ENCODE measurements at places on chromosomes 12 and 14.

GRCh38 chr12:49364989-49365388, 2.3 kb upstream of the SPATS2 start:
- DNase-seq = no peak

DNA sequence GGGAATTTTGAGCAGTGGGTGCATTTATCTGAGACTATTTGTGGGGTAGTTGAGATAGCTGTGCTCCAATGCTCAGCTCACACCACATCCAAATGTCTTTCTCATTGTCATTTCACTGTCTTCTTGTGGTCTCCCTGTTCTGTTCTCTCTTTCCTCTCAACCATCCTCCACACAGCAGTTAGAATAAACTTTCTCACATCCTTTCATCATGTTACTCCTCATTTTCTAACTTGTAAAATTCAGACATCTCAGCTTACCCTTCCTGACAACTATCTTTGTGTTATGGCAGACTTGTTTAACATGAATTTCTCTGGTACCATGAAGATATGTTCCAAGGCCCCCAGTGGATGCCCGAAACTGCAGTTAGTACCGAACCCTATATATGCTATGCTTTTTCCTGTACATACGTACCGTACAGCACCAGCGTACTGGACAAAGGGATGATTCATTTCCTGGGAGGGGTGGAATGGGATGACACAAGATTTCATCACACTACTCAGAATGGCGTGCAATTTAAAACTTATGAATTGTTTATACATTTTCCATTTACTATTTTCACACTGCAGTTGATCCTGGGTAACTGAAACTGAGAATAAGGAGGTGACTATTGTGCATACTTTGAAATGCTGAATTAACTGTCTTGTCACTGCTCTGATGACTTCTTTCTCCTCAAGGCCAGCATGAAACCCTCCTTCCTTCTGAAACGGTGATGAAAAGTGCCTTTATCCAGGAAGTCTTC, 177.1 kb upstream of the SLC38A2 start:
- DNase-seq = no peak

- DNase-seq = no peak
Observed at GRCh38 chr12:84397846-84398245, 514.8 kb downstream of the SLC6A15 start.

DNA sequence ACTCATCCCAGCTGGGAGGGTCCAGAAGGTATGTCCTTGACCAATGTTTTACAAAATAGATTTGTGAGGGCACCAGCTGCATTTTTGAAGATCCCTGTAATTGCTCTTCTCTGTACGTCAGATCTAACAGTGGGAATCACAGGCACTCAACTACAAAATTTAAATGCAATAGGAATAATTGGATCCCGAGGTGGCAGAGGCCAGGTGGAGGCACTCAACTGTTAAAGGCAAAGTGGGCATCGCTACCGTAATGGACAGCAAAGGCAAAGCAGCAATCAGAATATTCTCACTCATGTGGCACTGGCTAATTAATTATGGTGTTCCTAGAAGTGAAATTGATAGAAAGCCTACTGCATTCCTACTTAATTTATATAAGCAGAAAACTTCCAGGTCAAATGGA, 27.9 kb upstream of the PSMC1 start:
- no peak for DNase-seq

- DNase-seq = no peak
Observed at GRCh38 chr12:1702713-1703112, 11.8 kb downstream of the ADIPOR2 start.

DNA sequence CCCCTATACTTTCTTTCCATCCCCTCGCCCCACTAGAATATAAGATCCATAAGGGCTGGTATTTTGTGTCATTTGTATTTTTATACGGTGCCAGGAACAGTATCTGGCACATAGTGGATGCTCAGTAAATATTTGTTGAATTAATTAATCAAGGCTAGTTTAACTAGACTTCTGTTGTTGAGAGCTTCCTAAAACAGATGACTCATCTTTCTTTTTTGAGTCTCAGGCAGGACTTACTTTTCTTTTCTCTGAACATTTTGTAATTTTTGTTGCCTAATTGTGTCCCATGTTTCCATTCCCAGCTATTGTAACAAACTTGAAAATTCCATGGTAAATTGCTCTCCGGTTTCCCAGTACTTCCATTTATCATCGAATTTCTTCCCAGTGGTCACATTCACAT, 16.7 kb downstream of the STK38L start:
- no peak for DNase-seq

- DNase-seq = no peak
Observed at GRCh38 chr12:92951006-92951405, 21.9 kb upstream of the EEA1 start.

DNA sequence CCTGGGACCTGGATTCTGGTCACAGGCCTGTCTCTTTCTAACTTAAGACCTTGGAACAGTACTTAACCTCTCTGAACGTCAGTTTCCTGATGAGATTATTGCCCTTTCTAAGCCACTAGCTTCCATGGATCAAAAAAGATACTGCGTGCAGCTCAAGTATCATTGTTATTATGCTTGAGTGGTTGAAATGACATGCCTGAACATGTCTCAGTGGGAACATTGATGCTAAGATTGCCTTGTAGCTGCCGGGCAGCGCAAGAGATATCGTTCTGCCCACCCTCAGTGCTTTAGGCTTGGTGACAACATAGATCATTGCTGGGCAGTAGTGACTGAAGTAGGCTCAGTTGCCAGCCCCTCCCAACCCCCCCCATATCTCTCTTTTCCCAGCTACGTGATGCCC, 131.9 kb downstream of the SMOC1 start:
- DNase-seq = no peak

DNA sequence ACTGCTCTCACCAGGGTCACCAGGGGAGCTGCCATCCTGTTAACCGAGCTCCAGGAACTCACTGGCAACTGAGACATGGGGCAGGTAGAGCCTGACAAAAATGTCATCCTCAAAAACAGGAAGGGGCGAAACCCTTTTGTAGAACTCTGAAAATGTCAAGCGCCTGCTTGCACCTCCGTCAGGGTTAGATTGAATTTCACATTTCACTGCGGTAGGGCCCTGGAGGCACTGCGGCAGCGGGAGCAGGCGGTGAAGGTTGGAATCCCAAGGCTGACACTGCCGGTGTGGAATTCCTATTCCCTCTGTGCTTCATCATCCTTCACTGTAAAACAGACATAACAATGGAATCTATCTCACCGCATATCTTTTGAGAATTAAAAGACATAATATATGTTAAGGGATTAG, 142.8 kb upstream of the TMCC3 start:
- DNase-seq = no peak

DNA sequence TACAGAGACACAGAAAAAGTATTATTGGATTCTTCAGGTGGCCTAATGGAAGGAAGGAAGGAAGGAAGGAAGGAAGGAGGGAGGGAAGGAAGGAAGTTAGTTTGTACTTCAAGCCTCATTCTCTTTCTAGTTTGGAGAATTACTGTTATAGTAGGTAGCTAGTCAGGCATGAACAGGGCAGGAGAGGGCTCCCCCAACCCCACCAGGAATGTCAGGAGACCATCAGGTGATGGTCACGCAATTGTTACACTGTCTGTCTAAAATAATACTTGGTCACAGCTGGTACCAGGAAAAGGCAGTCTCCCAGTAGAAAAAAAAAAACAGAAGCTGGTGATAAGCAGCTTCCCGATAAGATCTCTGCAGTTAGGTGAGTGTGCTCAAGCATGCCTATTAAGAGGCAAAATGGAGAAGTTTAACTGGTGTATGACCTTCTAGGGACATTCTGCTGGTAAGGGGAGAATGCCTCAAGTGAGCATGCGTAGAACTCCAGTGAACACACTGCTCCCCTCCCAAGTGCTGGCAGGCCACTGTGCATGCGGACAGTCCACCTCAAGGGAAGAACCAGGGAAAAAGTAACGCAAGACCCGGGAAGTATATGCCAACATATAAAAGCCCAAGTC, 358.4 kb upstream of the SOX5 start:
- DNase-seq = no peak

DNA sequence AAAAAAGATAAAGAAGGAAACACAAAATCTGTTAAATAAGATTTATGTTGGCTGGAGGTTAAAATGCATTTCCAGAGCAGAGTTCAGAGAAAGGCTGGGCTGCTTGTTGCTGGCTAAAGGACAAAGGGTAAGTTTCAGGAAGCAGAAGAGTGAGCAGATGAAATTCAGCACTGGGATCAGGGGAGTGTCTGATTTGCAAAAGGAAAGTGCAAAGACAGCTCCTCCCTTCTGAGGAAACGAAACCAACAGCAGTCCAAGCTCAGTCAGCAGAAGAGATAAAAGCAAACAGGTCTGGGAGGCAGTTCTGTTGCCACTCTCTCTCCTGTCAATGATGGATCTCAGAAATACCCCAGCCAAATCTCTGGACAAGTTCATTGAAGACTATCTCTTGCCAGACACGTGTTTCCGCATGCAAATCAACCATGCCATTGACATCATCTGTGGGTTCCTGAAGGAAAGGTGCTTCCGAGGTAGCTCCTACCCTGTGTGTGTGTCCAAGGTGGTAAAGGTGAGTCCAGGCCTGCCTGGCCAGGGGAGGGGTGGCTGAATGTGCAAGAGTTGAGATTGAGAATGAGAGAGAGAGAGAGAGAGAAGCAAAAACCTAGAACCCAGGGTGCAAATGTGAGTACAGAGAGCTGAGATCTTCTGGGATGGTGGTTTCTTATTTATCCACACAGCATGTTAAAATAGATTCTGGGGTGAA, at the start of gene OAS1:
Gene OAS1, plus strand, starts transcription at position 251 of the 703 bp plus-strand sequence. Its CDS starts 78 bp downstream, at position 329.
- no peak for DNase-seq

DNA sequence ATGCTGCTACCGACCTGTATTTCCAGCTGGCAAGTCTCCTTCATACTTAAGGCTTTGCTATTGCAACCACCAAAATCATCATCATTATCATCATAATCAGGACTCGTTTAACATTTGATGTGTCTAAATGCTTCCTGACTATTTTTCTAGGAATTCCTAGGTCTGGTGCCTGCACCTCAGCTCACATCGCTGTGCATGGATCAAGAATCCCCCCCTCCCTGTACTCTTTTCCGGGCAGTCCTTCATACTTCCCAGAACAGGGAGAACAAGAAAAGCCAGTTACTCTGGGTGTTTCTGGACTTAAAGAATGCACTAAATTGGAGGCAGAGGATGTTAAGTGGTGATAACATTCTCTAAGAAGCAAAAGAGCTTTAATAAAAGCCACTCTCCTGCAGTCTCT, 9.4 kb downstream of the ERP27 start:
- no peak for DNase-seq

DNA sequence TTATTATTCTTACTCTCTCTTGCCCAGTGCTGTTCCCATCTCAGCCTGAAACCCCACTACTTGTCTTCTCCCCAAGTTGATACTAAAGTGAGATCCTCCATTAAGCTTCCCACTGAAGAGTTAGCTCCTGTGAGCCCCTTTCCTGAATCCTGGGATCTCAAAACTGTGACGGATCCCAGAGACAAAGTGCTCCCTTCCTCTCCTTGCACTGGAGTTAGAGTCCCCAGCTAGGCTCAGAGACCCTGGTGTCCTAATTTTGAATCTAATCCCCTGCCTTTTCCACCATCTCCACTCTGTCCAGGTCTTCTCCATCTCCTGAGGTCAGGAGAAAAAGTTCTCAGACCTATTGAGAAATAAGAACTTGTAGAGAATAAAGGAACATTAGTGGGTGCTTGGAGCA, 17.6 kb upstream of the TBX3 start:
- DNase-seq = no peak

GRCh38 chr12:54411391-54412241, 7.5 kb downstream of the ITGA5 start:
- no peak for DNase-seq

- DNase-seq = no peak
Observed at GRCh38 chr12:93113317-93114006, 184.4 kb upstream of the EEA1 start.

GRCh38 chr14:51865953-51866747, 5.7 kb downstream of the GNG2 start:
- DNase-seq = no peak

GRCh38 chr12:47158792-47159191, 79.0 kb upstream of the AMIGO2 start:
- no peak for DNase-seq

GRCh38 chr12:108949976-108950375, 70.1 kb downstream of the DAO start:
- no peak for DNase-seq

DNA sequence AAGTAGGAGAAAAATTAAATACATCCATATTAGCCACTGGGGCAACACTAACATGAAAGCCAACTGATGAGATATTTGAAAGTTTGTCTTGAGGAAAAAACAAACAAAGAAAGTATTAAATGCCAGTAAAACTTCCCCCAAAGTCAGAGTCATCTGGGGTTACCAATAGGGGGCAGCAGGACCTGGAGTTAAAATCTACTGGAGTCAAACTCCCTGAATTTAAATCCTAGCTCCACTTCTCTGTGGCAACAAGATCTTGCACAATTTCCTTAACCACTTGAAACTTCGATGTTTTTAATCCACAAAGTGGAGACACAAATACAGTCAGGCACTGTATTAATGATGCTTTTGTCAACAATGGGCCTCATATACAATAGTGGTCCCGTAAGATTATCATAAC, 14.4 kb downstream of the PLEKHG7 start:
- no peak for DNase-seq

DNA sequence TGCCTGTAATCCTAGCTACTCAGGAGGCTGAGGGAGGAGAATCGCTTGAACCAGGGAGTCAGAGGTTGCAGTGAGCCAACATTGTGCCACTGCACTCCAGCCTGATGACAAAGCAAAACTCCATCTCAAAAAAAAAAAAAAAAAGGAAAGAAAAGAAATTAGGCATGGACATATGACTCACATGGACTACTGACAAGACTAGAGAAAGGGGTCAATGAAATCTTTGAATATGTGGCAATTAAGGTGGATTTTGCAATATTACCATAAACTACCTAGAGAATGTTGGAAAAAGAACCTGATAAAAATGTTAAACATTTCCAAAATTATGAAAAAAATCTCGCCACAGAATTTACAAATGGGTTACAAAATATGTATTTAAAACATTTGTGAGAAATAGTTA, 873.6 kb downstream of the C12orf50 start:
- no peak for DNase-seq

- DNase-seq = no peak
Observed at GRCh38 chr14:21352587-21352986, 31.2 kb downstream of the SUPT16H start.

- DNase-seq = no peak
Observed at GRCh38 chr12:91210144-91210543, 27.5 kb upstream of the DCN start.

DNA sequence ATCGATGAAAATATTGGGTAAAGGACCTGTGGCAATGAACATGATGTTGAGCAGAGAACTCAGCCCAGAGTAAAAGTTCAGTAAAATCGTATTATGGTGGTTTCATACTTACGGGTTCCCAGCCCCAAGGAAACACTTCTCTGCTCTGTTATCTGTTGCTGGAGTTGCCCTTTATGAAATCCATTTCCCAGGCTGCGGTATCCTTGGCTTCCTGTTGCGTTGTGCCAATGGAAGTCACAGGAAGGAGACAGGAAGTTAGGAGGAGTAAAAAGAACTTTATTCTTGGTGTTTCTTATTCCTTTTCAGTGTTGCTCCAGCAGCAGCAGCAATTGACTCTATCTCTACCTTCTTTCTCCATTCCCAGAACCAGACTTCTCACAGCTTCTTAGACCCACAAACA, 965.2 kb downstream of the VRK1 start:
- DNase-seq = no peak

Data from stimulated activated CD8-positive, alpha-beta memory T cell treated with anti-CD3 and anti-CD28 coated beads, Interleukin-15, amount 100 ng/mL, for 4 hours (primary cell).